B cell (primary cell): ENCODE measurements at places on chromosomes 1 and 21. TPM values are rescaled to one million over a fixed set of nuclear protein-coding genes. Genes with fewer than 3 reads are reported as not detected.

DNA sequence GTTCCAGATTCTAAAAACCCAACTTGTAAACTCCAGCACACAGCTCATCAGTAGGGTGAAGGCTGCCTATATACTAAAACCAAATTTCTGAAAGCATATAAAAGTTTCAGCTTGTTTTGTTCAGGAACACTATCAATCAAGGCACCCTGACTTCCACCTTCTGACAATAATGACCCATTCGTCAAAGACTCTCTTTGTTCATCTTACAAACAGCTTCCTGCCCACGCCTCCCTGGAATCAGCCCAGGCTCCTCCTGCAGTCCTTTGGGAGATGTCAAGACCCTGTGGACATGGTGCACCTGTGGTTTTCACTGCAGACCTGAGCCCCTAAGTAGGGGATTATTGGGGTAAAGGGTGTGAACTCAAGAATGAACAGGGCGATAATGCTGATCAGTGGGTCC, 178.9 kb upstream of the CAMK1G start:
- DNase-seq, result no peak

DNA sequence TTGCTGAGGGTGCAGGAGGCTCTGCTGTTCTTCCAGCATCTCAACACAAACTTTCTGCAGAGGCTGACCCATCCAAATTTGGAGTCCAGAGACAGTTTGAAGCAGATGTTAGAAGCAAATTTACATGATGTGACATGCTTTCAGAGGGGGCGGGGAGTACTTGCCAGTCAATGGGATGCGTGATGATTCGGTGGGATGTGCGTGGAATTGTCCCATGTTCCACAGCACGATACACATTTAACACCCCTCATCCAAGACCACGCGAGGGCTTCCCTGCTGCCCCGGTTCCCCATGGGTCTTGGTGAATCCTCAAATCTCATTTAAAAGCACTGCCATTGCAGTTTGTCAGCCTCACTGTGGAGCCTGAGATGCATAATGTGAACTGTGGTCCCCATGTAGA, 78.6 kb upstream of the TLR5 start:
- no peak for DNase-seq

- no peak for DNase-seq
These were observed 72.6 kb upstream of the TRABD2B start for GRCh38 chr1:48069662-48070395.

GRCh38 chr1:205669341-205670149, 10.8 kb downstream of the SLC45A3 start:
- DNase-seq, result peak; percentile 78

DNA sequence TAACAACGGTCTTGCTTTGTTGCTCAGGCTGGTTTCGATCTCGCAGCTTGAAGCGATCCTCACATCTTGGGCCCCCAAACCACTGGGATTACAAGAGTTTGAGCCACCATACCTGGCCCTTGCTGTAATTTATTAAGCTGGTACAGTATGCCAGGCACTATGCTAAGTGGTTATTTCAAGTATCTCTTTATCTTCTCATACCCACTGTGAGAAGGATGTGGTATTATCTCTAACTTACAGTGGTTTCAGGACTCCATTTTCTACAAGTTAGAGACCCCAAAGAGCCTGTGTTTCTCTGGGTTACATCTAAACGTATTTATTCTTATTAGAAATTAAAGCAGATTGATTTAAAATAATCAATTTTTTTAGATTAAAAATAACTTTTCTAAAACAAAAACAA, 8.1 kb upstream of the ST3GAL3 start:
- no peak for DNase-seq

DNA sequence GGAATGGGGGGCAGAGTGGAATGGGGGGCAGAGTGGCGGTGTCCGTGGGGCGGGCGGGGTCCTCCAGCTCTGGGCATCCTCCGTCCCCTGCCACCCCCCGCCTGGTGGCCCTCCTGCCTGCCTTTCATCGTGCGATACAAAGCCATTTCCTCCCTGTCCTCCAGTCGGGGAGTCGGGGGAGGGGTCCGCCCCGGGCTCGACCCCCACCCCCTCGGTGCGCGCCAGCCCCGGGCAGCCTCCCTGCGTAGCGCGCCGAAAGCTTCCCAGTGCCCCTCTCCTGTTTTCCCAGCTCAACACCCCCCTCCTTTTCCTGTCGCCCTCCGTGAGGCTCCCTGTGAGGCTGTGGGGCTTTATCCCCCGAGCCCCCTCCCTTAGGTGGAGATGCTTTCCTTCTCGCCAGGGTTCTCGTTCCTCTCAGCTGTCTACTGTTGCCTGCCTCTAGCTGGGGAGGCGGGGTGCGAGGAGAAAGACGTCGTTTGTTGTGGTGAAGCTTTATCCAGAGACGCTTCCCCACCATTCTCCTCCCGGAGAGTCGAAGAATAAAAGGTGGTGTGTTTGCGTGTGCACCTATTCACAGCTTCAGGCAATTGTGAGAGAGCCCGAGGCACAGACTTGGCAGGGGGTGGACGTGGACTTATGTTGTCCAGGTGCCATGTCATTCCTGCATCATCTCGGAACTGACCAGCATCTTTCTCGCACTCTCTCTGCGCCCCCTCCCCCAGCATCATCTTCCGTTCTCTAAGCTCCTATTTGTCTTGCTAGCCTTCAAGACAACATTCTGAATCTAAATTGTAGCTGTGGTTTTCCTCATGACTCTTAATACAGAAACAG, 848 bp downstream of the DNM3 start:
- DNase-seq, result peak; percentile 44

DNA sequence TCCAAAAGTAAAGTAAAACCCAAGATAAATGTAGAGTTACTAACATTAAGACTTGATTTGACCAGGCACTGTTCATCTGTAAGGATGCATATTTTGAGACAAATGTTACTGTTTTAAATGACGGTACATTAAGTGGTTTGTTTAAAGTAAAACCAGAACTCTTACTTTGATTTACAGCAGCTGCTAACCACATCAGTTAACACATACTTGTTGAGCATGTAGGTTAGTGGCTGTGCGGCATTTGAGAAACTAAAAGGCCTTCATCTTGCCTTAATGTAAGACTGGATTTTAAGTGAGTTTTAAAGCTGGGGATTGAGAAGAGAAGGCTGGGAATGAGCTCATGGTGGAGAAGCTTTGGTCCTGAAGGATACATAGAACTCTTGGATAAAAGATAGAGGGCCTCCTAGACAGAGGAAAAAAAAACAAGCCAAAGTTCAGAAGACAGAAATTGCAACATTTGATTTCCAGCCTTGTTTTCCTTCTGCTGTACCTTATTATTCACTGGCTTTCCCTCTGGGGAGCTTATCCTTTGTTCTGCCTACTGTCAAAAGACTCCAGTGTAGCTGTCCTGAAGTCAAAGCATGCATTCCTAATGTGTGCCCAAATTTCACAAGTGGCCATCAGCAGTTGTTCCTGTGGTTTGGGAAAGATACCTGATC, 66.6 kb downstream of the MTR start:
- no peak for DNase-seq

GRCh38 chr1:45982359-45982758, 150.1 kb downstream of the PIK3R3 start:
- DNase-seq, result no peak

- no peak for DNase-seq
These were observed 34.8 kb downstream of the ZMYND12 start for GRCh38 chr1:42420911-42421585.

- DNase-seq, result no peak
These were observed 44.9 kb downstream of the GFI1 start for GRCh38 chr1:92441697-92442342.

The LCE2A gene
- polyA plus RNA-seq, result not detected in 2 replicates
